ENCODE measurements at places on chromosomes 4 and X. TPM values are rescaled to one million over a fixed set of nuclear protein-coding genes. Genes with fewer than 3 reads are reported as not detected.

GRCh38 chr4:142452161-142452855 lies 393.8 kb downstream of the INPP4B start:
- DNase-seq = peak; percentile 31

DNA sequence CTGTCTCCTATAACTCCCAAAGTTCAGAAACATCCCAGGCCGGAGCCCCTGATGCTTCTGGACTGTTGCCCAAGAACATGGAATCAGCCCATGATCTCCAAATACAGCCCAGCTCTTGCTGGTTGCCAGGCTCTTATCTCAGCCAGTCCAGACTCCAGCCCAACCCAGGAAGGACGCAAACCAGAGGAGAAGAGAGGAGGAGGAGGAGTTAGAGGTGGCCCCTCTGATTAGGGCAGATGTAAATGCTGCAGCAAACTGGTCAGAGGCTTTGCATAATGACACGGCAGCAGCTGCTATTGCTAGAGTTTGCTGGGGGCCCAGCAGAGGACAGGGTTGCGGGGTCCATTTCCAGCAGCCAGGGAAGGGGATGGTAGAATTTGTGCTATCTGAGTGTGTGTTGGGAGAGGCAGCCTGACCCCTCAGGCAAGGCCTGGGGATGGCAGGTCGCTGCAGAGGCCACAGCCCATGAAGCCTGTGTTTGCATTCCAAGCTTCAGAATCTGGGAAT lies 4.2 kb upstream of the OTUD5 start:
- no peak for DNase-seq

MED14 gene
- total RNA-seq = 11.1 TPM

HTR2C gene
- total RNA-seq = not detected

- DNase-seq = no peak
These were observed 67.1 kb downstream of the TENM3 start for GRCh38 chr4:182310316-182310715.

GASK1B gene
- 2.1 TPM for total RNA-seq

DNA sequence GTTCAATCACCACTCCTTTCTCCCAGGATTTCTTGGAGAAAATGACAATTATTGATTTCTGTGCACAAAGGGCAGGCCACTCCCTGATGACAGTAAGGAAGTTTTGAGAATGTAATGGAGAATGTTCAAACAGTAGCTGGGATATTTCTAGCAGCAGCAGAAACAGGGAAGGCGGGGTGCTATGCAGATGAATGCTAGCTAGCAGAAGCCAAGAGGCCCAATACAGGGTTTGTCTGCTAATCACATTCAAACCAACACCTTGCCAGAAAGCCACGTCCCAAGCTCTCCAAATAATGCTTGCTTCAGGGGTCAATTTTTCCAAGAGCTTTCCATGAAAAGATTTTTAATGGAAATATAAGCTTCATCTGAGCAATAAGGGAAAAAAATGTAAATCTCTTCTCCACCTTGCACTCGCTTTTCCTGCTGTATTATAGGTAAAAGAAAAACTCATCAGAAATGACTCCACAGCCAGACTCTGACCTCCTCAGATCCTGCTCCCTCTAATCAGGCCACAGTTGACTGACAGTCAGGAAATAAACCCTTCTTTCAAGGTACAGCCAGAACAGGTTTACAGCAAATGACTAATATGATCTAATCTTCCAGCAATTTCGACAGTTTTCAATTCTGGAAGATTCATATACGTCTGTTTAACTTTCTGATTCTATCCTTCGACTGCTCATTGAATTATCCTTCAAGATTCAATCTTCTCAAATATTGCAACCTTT lies 84.7 kb upstream of the PCDH19 start:
- DNase-seq = peak; percentile 7

- no peak for DNase-seq
These were observed 119.3 kb downstream of the ZNF827 start for GRCh38 chr4:145819101-145819852.
